Fibroblast of skin of right biceps (primary cell): ENCODE measurements at places on chromosomes 4 and X.

- DNase-seq, result no peak
Observed at GRCh38 chr4:113181289-113182007, 132.0 kb downstream of the ANK2 start.

DNA sequence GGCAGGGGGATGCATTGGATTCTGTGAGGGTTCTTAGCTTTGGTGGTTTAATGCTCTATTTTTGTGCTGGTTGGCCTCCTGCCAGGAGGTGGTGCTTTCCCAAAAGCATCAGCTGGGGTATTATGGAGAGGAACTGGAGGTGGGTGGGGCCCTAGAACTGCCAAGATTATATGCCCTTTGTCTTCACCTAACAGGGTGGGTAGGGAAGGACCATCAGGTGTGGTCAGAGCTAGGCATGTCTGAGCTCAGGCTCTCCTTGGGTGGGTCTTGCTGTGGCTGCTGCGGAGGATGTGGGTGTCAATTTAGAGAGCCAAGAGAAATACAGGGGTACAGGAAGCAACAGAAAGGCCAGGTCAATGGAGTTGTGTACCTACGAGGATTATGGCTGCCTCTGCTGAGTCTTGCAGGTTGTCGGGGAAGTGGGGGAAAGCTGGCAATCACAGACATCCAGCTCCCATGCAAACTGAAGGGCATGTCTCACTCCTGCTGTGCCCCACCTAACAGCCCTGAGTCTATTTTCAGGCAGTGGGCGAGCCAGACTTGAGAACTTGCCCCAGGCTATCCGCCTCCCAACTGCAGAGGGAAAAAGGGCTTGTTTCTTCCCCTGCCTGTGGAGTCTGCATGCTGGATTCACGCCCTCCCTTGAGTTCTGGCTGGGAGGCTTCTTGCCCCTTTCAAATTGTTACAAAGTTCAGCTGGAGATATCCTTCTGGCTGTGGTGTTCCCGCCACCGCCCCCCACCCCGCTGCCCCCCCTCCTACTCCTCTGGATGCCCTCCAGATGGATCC is 212.0 kb downstream of the COMMD8 start:
- no peak for DNase-seq

- no peak for DNase-seq
Observed at GRCh38 chr4:56655627-56656345, 25.3 kb downstream of the HOPX start.

GRCh38 chr4:121073004-121073435 is 685 bp upstream of the NDNF start:
- peak; percentile 48 for DNase-seq

DNA sequence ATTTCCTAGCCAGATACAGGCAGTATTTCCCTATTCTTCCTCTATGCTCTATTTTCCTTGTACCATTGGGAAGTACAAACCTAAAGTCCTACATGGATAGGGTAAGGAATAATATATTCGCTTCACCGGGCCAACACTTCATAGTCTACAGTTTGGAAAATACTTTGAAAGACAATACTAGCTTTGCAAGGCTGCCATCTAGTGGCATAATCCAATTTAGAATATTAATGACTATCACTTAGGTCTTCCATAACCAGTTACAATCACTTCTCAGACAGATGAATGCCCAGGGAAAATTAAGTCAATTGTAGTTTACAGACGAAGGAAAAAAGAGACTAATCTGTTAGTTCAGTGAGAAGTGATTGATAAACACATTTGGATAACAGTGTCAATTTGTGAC is 141.0 kb upstream of the FAM47C start:
- DNase-seq, result peak; percentile 7

DNA sequence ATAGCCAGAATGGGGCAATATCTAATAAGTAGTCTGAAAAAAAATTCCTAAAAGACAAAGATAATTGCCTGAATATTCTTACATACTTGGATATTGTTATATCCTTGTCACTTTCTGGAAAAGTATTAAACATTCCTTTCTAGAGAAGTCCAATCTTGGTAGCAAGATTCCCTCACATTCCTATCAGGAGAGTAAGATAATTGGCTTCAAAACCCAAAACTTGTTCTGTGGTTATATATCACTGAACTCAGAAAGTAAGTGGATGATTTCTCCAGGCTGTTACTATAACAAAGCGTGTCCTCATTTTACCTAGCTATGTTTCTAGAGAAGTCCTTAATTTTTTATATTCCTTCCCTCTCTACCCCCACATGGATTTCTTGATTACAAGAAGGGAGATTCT is 46.0 kb upstream of the TEX13A start:
- peak; percentile 55 for DNase-seq

GRCh38 chr4:112511803-112512118 is 4.2 kb downstream of the NEUROG2 start:
- no peak for DNase-seq

- DNase-seq, result no peak
Observed at GRCh38 chr4:2390784-2391421, 27.5 kb downstream of the ZFYVE28 start.

DNA sequence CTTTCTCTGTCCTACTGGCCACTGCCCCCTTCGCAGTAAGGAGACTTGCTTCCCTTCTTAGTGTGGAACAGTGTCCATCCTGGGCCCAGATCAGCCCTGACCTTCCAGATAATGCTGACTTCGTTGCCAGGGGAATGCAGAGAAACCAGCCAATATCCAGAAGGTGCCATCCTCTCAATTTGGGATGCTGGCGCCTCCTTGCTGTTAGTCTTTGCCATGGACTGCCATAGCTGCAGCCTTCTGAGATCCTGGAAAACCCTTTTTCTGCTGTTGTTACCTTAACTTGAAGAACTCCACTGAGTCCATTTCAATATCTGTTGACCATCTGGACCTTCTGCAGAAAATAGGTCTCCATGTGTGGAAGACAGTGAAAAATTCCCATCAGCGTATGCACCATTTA is 21.8 kb downstream of the RAI2 start:
- no peak for DNase-seq

DNA sequence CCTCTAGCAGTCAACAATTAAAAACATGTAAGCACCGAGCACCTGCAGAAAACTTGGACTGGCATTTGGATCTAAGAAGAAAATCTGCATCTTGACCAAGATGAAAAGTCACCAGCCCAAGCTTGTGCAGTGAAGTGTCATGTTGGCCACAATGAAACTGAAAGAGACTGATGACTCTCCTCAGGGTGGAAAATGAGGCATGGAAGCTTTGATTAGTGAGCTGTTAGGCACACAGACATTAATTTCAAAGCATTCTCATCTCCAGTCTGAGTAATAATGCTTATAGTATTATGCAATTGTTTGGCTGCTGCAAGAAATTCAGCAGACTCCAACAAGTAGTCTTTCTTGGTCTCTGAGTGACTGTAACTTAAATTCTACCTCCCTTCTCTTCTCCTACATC is 150.1 kb downstream of the AR start:
- peak; percentile 1 for DNase-seq

DNA sequence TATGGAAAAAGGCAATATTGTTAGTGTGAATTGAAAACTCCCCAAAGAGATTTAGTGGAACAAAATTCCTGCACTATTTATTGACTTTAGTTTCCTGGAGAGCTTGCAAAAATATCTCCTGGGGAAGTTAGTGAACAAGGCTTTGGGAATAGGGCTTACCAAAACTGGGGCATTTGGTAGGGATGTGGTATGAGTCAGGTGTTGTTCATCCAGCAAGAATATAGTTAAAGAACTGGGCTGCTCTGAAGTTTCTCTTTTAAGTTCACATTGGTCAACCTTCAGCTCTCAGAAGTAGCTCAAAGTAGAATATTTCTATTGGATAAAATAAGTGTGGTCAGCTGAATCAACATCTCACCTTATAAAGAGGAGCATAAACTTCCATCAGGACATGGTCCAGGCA is 185.0 kb downstream of the CPE start:
- peak; percentile 51 for DNase-seq

DNA sequence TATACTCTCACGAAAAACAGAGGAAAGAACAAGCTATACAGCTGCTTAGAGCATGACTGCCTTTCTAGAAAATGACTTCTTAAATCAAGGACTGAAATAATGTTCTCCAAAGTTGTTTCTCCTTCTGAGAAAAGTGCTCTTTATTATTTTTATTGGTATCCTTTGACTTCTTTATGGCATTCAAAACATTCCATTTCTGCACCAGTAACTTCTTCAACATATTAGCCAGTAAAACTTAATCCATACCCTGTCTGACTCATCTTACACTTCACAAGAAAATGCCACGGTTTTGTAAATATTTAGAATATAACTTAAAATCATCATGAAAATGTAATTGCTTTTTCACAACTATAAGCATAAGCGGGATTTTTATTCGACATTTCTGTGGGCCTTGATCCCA is 180.4 kb downstream of the NR3C2 start:
- DNase-seq, result no peak

DNA sequence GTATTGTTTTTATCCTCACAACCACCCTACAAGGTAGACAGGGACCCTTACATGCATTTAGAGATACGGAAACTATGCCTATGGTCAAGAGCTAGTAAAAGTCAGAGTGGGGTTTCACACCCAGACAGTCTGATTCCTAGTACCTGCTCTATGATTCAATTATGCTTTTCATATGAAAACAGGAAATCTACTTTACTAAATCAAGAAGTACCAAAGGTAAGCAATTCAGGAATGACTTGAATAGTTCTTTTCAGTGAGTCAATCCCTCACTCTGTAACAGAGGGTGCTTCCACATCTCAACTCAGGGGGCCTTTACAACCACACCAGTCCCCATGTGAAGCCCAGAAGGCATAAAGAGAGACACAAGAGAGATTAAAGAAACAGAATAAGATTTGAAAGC is 191.4 kb downstream of the PPP3CA start:
- no peak for DNase-seq

- no peak for DNase-seq
Observed at GRCh38 chr4:169976951-169977350, 49.2 kb downstream of the MFAP3L start.

DNA sequence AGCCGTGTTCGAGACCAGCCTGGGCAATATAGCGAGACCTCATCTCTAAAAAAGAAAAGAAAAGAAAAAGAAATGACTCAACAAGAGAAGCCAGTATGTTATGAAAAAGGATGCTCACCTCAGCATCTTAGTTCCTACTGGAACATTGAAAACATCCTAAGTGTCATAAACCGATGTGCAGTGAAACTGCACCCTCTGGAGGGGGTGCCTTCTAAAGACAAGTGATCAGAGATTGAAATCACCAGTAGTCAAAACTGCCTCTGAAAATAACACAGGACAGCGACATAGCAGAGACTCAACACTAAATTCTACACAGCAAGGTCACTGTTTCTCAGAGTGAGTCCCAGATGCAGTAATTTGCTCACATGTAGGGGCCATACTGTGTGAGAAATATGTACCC is 28.0 kb upstream of the ATP6AP2 start:
- DNase-seq, result no peak

DNA sequence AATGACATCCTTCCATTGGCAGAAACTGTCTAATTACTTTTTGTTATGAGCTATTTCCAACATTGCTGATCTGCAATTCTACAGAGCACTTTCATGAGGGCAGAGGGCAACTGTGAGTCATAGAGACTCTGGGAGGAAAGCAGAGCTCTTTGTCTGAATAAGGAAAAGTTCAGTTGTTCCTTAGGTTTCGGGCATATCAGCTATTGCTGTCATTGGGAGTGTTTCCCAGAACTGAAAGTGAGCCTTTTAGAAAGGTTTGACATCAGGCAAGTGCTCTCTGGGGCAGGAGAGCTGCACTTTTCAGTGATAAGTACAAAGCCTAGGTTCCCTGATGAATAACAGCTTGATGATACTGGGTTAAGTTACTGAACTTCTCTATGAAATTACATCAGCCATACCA is 119.2 kb upstream of the EDNRA start:
- peak; percentile 87 for DNase-seq

GRCh38 chr4:144985531-144985930 is 112.5 kb downstream of the ANAPC10 start:
- DNase-seq, result peak; percentile 24

DNA sequence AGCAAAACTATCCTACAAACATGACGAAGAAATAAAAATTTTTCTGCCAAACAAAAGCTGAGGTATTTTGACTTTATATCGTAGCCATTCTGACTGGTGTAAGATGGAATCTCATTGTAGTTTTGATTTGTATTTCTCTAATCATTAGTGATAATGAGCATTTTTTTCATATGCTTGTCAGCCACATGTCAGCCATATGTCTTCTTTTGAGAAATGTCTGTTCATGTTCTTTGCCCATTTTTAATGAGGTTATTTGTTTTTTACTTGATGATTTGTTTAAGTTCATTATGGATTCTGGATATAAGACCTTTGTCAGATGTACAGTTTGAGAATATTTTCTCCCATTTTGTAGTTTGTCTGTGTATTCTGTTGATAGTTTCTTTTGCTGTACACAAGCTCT is 24.5 kb downstream of the F8A2 start:
- no peak for DNase-seq

- no peak for DNase-seq
Observed at GRCh38 chr4:7823416-7823824, 116.2 kb downstream of the AFAP1 start.

GRCh38 chr4:185782523-185782922 is 29.5 kb downstream of the SORBS2 start:
- DNase-seq, result peak; percentile 62

GRCh38 chr4:139814323-139815015 is 148.8 kb downstream of the MGST2 start:
- peak; percentile 42 for DNase-seq

GRCh38 chr4:169906821-169907220 is 119.4 kb downstream of the MFAP3L start:
- DNase-seq, result no peak

- DNase-seq, result no peak
Observed at GRCh38 chrX:45003085-45003484, 130.1 kb downstream of the KDM6A start.

DNA sequence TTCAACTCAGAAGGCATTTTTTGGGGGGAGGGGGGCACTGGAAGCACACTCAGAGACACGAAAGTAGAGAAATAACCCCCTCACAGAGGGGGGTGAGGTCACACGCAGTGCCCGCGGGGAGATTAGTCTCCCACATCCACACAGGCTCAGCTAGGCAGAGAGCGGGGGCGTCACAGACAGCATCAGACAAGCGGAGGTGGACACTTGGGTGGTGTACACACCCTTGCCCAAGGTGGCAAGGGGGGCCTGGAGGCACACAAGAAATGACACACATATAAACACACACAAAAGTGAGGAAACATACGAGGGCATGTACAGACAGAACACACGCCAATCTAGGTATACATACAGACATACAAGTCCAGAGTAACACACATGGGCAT is 637 bp upstream of the SYN1 start:
- no peak for DNase-seq

- DNase-seq, result peak; percentile 90
Observed at GRCh38 chr4:141352909-141353525, 132.3 kb downstream of the ZNF330 start.

DNA sequence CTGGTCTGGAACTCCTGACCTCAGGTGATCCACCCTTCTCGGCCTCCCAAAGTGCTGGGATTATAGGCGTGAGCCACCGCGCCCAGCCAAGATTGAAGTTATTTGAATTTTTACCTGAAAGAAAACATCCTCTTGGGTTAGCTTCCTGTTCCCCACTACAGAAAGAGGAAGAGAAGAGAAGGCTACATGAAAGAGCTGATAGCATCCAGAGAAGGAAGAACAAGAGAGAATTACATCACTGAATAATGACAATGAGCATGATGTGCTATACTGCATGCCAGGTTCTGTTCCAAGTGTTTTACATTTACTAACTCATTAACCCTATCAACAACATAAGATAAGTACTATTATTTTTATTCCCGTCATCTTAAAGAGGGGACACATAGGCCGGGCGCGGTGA is 11.5 kb upstream of the TBC1D1 start:
- no peak for DNase-seq

- DNase-seq, result peak; percentile 91
Observed at GRCh38 chr4:180695851-180696250, 1547.4 kb upstream of the TENM3 start.

GRCh38 chrX:69097451-69098236 is 67.6 kb downstream of the PJA1 start:
- DNase-seq, result no peak

- no peak for DNase-seq
Observed at GRCh38 chrX:72100824-72101351, 30.8 kb downstream of the RTL5 start.
